ENCODE measurements at places on chromosomes 13 and 19.

DNA sequence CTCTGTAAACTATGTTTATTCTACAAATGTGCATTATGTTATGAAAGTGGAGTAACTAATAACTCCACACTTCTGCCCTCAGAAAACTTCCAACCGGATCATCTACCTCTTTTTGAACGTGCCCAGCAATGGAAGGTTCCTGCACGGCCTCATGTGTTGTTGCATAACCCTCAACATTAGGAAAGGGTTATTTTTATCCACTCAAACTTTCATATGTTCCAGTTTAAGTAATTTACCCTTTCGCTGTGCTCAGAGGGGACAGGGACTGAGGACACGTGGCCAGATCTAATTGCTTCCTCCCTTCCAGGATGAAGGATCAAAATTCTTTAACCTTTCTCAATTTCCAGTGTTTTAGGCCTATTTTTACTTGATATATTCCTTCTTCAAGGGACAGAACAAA lies 29.6 kb downstream of the IRS2 start:
- DNase-seq, result no peak

GRCh38 chr13:25528266-25528665 lies 156.5 kb downstream of the ATP8A2 start:
- DNase-seq, result no peak

- no peak for DNase-seq
Measured at GRCh38 chr13:91401920-91402319, 3.5 kb downstream of the GPC5 start.

DNA sequence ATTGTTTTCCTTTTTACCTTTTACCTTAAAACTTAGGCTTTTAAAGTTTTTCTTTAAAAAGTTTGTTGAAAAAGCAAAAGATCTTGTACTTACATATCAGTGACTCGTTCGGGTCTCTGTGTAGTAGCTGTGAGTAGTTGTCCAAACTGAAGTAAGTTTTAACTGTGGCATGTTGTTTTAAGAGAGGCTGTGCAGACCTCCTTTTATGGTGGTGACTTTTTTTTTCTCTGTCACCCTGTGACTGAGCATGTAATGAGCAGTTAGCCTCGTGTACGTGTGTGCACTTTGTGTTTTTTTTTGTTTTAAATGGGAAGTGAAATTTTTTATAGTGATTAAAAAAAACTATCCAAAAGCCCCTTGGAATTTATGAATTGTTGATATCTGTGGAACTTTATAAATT lies at the start of gene GPR183:
Gene GPR183 (minus strand): TSS at position 153 of the 400 bp plus-strand sequence. CDS start 11,254 bp downstream, outside the sequence.
- DNase-seq, result no peak

DNA sequence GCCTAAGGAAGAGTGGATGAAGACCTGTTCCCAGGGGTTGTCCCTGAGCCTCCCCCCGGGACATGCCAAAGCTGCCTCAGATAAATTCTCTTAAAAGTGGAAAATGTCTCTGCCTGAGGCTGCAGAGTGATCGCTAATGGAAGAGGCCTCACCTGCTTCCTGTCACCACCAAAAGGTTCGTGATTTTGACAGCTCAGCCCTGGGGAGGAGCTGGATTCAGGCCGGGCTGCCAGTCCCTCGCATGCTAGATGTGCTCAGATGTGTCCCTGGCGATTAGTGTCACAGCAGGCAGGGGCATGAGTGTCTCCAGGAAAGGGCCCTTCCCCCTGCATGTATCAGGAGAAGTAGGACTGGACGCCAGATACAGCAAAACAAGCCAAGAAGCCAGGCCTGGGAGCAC lies 626.5 kb downstream of the UQCRFS1 start:
- no peak for DNase-seq

GRCh38 chr19:16890461-16891184 lies 1.8 kb downstream of the F2RL3 start:
- DNase-seq, result no peak

- DNase-seq, result no peak
Measured at GRCh38 chr13:28611654-28612131, 47.2 kb upstream of the POMP start.

DNA sequence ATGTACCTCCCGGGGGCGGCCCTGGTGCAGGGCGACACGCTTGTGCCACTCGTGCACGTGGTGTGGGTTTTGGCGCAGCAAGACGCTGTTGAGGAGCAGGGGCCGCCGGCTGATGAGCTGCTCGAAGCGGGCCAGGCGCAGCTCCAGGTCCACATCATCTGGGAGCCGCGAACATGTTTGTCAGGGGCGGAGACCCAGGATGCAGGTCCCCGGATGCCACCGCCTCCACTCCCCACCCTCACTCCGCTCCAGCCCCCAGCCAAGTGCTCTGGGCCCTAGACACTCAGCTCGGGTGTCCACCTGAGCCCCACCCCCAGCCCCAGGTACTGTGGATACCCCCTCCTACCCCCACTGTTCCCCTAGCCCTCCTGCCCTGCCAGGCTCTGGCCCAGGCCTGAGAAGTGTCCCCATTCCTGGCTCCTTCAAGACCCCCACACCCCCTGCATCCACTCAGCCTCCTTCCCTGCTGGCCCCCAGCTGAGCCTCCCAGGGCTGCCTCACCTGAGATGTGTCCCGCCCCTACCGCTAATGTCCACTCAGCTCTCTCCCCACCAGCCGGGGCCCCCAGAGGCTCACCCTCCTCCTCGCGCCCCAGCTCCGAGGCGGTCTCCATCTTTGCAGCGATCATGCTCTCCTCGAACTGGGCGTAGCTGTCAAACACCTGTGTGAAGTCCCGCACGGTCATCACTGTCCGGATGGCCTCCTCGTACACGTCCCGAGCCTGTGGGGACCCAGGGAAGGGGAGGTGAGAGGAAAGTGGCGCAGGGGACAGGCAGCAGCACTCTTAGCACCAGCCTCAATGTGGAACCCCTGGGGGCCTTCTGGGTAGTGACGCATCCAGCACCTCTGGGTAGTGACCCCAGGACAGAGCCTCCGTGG lies 5.4 kb downstream of the XAB2 start:
- no peak for DNase-seq

GRCh38 chr13:88802886-88803285 lies 1131.7 kb downstream of the SLITRK5 start:
- no peak for DNase-seq

Data from esophagus squamous epithelium (tissue), 5 donors.